ENCODE measurements at places on chromosomes 7 and 10. TPM values are rescaled to one million over a fixed set of nuclear protein-coding genes. Genes with fewer than 3 reads are reported as not detected.

Gene ABCB1
- total RNA-seq, result under 0.01 TPM

Gene DHTKD1
- total RNA-seq, result 18.4 TPM

Gene FEZF1
- total RNA-seq, result not detected

Gene PRR15
- total RNA-seq, result 2.1 TPM

Gene AKR1C4
- total RNA-seq, result not detected

Gene KAZALD1
- 4.0 TPM for total RNA-seq

Gene FAM237B
- total RNA-seq, result not detected

Gene GSTO2
- total RNA-seq, result 29.2 TPM
